ENCODE measurements at places on chromosomes 1 and 21.
A peak's percentile ranks its signal among the peaks of the same experiment; 100 is the strongest.

DNA sequence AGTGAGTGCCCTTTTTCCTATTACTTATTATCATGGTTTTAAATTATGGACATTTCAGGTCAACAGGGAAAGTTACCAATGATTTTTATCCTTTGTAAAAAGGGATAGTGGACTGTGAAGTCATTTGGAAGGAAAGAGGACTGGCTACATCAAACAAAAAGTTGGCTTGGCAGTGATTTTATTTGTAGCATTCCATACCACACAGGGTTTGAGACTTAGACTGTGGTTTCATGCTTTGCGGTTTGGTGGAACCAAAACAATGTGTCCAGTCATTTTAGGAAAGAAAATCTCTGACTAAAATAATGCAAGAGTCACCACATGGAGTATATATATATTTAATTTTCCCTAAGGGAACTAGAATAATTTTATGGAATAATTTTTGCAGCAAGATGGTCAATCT lies 239.5 kb downstream of the HMCN1 start:
- no peak for DNase-seq

DNA sequence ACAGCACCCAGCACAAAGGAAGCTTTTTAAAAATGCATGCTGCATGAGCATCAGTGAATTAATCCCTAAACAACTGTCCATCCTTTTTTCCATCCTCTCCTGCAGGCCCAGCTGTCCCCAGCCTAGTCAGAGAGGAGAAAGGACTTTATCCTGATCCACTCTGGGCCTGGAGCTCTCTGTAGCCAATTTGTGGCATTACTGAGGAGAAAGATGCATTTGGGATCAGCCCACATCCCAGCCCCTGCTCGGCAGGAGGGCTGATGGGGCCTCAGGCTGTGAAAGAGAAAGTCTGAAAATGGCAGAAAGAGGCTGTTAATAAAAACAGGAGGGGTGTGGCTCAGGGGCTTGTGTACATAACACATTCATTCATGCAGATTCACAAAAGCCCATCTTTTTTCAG lies 37.5 kb upstream of the ATP2B4 start:
- no peak for DNase-seq

GRCh38 chr1:113253590-113253989 lies 136.7 kb upstream of the MAGI3 start:
- DNase-seq, result no peak

GRCh38 chr1:55519937-55520683 lies 304.9 kb upstream of the USP24 start:
- no peak for DNase-seq

DNA sequence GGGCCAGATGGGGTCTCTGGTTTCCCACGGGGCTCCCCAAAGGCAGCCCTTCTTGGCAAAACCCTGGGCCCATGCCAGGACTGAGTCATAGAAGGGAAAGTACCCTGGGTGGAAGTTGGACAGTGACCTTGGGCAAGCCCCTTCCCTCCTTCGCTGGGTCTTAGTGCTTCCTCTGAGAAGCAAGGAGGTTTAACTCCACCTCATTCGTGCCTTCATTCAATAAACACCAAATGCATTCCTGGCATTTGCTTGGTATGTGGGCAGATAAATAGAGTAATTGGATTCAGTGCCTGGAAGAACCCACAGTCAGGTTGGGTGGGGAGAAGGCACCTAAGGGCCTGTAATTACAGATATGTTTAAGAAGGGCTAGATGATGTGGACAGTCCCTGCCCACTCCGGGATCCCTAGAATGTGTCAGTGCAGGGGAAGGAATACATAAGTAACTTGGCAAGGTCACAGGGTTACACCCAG lies 36.3 kb upstream of the CITED4 start:
- no peak for DNase-seq

DNA sequence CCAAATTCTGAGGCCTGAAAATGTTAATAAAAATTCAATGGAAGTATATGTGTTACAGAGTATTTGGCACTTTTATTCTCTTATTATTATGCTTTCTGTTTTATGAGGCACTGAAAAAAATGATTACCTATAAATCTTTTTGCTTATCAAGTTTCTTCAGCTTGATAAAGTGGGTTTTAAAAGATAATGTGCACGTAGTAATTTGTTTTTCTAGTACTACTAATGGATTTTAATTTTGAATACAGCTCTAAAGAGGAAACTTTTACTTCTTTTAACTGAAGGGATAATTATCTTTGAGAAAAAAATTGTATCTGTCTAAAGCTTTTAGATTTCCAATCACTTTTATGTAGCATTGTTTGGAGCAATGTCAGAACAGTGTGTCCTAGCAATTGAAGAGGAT lies 211.4 kb upstream of the L1TD1 start:
- DNase-seq, result no peak

- no peak for DNase-seq
Observed at GRCh38 chr1:58109646-58110200, 436.8 kb downstream of the OMA1 start.

DNA sequence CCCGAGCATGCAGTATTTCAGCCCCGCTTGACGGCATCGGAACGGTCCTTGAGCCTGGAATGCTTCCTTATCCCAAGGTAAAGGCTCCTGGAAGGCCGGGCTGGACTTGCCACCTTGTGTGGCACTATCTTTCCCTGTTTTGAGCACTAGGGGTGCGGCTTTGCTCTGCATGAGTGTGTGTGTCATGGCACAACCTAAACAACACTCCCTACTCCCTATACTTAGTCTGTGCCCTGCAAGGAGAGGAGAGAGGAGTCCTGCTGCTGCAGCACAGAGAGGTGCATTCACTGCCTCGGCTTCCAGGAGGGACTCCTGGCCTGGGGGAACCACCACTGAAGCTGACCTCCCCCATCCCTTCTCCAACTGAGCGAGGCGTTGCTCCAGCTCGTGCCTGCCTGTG lies 60.4 kb upstream of the BACE2 start:
- DNase-seq, result no peak

- no peak for DNase-seq
Observed at GRCh38 chr1:205575294-205575885, 56.4 kb downstream of the ELK4 start.

GRCh38 chr1:204891860-204892259 lies 21.2 kb downstream of the NFASC start:
- no peak for DNase-seq

GRCh38 chr21:41816583-41817165 lies 49.8 kb upstream of the RIPK4 start:
- DNase-seq, result peak; percentile 64

DNA sequence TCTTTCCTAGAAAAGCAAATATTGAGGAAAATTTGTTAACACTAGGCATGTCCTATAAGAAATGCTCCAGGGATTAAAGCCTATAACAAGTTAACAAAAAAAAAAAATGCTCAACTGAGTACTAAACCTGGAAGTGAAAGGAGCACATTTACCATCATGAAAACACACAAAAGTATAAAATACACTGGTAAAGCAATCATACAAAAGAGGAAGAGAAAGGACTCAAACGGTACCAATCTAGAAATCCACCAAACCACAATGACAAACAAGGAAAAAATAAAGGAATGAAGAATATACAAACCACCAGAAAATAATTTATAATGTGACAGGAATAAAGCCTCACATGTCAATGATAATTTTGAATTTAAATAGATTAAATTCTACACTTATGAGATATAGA lies 21.2 kb downstream of the CD1E start:
- no peak for DNase-seq

GRCh38 chr1:231610388-231610787 lies 16.2 kb upstream of the DISC1 start:
- no peak for DNase-seq

GRCh38 chr1:89736937-89737733 lies 83.7 kb upstream of the LRRC8D start:
- no peak for DNase-seq

- DNase-seq, result no peak
Observed at GRCh38 chr1:49102752-49103151, 326.1 kb upstream of the BEND5 start.

- DNase-seq, result no peak
Observed at GRCh38 chr1:67566803-67567377, 118.1 kb upstream of the GADD45A start.

DNA sequence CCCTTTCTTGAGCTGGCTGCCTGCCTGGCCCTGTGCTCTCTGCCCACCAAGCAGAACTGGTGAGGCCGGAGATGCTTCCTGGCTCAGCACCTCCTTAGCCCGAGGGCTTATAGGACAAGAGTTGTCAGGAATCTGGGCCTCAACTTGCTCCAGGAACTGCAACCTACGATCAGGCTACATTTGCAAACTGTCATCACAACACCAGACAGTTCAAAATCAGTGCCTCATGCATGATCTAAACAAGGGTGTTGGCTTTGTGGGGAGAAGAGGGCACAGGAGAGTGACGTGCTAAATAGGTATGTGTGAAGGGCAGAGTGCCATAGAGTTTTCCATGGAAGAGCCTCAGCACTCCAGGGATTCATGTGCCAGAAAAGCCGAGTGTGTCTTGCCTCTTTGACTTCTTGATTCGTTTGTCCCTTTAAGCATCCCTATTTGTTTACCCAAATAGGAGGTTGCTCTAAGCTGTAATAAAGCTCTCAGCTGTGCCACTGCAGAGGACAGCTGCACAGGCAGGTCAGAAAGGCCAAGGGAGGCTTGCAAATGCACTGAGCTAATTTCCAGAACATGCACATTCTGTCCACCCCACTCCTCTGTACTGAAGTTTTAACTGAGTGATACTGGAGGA lies 30.2 kb upstream of the NEK2 start:
- no peak for DNase-seq

DNA sequence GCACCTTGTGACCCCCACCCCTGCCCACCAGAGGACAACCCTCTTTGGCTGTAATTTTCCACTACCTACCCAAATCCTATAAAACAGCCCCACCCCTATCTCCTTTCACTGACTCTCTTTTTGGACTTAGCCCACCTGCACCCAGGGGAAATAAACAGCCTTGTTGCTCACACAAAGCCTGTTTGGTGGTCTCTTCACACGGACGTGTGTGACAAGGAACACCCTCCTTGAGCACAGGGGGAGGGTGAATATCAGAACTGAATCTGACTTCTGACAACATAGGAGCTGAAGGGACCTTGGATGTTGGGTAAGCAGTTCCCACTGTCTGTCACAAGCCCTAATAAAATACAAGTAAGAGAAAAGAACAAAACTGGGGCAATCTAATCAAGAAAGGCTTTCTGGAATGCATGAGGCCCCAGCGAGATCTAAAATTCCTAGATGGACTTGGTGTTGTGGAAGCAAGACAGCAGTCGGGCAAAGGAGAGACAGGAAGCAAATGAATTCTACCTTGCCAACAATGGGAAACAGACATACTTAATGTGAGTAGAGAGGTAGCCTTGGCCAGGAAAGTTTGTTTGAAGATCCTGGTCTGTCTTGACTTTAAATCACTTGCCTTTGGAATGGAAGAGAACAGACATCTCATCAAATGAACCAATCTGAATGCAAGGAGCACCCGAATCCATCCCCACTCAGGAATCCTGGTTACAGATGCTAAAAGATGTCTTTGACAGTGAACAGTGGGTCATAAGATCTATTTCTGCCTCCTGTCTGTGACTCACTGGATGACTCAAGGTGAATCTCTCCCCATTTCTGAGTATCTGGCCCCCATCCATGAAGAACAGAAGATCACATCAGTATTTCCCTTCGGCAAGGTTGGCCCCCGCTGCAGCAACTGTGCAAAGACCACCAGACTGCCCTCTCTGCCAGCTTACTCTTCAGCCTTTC lies 53.3 kb downstream of the OLFML3 start:
- DNase-seq, result no peak

DNA sequence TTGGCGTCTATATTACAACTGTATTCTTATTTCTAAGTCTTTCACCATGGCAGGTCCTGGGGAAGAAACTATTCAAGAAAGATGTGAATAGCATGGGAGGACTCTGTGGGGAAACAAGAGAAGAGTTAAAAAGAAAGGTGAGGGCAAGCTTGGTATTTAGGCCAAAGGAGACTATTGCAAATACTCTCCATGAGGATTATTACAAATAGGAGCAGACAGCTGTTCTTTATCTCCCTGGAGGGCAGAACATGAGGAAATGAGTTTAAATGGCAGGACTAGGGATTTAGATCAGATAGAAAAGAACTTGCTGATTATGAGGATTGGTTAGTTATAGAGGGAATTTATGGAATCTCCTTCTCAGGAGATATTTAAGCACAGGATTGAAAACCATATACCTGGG lies 186.8 kb downstream of the CDC7 start:
- DNase-seq, result no peak

DNA sequence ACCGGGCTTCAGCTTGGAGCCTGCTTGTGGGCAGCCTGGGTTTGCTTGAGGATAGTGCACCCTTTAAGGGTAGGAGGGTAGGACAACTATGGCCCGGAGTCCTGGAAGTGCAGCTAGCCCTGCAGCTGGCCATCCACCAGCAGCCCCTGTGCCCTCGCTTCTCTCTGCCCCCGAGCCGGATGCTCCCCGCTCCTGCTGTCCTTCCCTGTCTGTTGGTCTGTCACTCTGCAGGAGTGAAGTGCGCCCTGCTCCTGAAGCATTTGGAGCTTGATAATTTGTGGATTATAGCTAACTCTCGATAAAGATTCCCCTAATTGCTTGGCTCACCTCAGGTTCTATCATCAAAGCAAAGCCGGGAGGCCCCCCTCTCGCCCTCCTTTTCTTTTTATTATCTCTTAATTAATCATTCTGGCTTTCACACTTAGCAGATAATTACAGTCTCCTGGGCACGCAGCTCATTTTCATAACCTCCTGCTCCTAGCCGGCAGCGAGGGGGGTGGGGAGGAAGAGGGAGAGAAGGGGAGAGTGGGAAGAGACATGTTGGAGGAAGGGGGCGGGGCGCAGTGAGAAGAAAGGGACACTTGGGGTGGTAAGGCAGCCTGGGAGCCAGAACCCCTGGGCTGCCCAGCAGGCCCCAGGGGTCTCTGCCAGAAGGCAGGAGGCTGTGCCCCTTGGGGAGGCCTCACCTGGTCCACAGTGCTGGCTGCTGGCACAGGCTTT lies 14.4 kb downstream of the KIRREL1 start:
- no peak for DNase-seq

DNA sequence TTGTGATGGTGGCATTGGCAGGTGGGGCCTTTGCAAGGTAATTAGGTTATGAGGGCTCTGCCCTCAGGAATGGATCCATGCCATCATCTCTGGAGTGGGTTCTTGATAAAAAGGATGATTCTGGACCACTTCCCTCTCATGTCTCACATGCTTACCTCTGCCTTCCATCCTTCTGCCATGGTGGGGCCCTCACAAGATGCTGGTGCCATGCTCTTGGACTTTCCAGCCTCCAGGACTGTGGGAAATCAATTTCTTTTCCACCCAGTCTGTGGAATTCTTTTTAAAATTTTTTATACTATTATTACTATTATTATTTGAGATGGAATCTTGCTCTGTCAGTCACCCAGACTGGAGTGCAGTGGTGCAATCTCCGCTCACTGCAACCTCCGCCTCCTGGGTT lies 57.3 kb downstream of the ACBD3 start:
- no peak for DNase-seq

- no peak for DNase-seq
Observed at GRCh38 chr1:233668725-233669294, 54.9 kb downstream of the KCNK1 start.
